ENCODE measurements at places on chromosomes 3 and 15. TPM values are rescaled to one million over a fixed set of nuclear protein-coding genes. Genes with fewer than 3 reads are reported as not detected.

DNA sequence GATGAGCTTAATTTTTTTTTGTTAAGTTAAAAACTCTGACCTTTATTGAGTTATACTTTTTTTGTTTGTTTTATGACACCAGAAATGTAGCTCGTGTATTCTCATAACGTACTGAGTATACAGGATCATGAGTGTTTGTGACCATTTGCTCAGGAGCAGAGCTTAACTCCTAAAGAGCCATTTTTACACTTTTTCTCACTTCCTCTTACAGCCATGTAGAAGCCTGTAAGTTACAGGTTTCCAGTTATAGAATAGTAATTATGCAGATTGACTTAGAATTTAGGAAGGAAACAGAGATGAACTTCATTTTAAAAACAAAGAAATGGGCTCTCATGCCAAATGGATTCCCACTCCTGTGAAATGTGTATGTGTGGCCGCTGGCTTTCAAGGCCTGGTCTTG lies 151.7 kb downstream of the MCTP2 start:
- DNase-seq = no peak

Gene PRR20G
- 3.9 TPM for total RNA-seq

GRCh38 chr3:143362115-143362991 lies 242.8 kb downstream of the CHST2 start:
- no peak for DNase-seq

- peak; percentile 85 for DNase-seq
These were observed 1520.6 kb upstream of the CADM2 start for GRCh38 chr3:83438188-83438587.

Gene ADIPOQ
- total RNA-seq = 3.9 TPM

DNA sequence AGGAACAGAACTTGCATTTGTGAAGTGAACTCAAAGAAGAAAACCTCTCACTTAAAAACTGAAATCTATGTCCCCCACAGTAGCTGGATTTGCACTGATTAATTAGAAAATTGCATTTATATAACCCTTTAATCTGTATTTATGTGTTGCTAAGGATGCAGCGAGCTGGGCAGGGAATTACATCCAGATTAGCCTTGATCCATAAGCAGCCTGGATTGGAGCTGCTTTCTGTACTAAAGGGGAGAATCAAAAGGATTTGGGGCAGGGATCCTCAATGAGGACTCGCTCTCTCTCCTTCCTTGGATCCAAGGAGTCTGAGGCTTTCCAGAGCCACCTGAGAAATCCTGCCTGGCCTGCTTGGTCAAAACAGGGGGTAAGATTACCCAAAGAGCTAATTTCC lies 125.9 kb downstream of the TLE3 start:
- no peak for DNase-seq

DNA sequence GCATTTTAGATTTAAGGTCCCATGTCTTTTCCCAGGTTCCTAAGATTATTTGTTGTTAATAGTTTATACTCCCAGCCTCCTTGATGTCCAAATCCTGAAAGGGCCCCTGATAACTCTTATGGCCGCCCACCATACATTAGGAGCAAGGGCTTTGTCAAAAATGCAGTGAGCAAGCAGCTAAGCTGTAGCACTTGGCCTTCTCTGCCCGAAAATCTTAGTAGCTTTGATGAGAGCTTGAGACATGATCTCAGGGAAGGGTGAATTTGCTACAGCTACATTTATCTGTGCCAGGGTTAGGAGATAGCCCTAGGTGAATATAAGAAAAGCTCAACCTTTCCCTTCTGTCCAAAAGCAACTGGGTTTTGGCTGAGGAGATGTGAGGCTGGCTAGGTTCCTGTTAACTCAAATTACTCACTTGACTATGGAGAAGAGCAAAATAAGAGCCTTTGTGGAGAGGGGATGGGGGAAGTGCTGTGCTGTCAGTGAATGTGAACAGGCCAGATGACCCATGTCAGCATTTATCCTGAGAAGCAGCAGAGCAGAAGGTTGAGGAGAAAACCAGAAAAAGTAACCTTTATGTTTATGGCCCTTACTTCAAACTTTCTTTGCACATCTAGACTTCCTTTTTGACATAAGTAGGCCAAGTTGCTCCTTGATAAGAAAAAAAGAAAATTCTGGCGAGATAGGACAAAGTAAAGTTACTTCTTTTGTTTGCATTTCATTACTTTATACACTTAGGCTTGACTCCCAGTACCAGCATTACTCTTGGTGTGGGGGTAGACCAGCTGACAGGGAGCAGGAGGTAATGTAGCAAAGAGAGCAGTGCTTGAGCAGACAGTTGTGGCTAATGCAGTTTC lies 21.1 kb downstream of the MAPK6 start:
- DNase-seq = peak; percentile 85

DNA sequence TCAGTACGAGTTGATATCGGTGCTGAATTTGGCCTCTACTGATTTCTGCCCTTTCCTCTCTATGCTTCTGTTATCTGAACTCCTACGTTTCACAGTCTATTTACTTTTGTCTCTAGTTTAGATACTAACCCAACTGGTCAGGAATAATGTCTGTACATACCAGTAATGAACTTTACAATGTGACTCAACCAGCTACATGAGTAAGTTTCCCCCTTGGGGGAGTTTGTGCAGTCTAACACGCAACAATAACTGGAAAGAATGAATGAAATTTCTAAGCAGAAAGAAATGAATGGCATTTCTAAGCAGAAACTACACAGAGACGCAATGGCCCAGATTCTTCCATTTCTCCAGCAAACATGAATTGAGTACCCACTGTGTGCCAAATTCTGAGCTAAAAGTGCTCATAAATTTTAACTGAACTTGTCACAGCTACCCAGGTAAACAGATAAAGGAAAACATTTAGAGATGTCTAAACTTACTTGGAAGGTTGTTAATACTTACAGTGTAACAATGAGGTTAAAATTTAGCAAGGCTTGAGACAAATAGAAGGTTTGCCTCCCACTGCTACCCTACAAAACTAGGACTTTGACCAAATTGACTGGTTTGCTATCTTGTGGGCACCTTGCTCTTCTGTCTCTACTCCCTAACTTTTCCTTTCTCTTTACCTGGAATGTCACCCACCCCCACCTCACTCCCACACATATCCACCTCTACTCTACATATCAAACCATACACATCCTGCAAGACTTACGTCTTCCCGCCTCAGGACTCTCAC lies 11.6 kb downstream of the UPK1B start:
- no peak for DNase-seq

Gene SAXO2
- 2.4 TPM for total RNA-seq

GRCh38 chr3:114310695-114311094 lies 16.9 kb downstream of the TIGIT start:
- no peak for DNase-seq

DNA sequence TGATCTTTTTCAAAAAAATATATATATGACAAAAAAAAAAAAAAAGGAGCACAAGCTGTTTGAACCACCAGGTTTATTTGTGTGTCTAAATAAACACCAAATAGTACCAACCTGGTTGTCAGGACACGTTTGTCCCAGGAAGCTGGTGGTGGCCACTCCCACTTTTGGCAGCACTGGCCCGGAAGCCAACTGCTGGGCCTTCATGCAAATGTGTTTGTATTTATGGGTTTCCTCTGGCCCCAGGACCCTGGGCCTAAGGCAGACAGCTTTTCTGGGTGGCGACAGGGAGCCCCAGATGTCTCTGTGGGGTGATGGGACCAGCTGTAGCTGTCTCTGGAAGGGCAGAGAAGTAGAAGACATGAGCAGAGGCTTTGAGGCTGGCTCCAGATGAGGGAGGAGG lies 31.6 kb downstream of the PRKCD start:
- DNase-seq = no peak

DNA sequence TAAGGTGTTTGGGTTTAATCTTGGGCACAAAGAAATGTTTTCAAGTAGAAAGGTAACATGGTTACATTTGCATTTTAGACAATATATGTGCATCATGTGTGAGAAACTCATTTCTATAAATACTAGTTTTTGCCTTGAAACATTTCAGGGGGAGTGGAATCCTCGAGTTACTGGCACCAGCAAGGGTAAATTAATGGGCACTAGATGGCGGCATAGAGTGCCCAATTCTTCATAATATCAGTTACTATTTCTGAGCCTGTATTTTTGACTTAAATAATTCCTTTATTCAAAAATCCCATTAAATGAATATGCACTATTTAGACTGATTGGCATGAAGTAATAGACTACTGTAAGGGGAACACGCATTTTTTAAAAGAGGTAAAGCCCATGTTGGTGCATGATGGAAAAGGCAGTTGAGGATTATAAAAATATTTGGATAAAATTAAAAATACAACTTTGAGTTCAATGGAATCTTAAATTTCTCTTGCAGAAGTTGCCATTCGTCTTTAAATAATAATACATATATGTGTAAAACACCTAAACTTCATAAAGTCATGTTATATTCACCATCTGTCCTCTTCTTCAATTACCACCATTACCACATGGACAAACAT lies 106.3 kb downstream of the ZBTB20 start:
- peak; percentile 30 for DNase-seq

Gene IGSF11
- total RNA-seq = 7.7 TPM

DNA sequence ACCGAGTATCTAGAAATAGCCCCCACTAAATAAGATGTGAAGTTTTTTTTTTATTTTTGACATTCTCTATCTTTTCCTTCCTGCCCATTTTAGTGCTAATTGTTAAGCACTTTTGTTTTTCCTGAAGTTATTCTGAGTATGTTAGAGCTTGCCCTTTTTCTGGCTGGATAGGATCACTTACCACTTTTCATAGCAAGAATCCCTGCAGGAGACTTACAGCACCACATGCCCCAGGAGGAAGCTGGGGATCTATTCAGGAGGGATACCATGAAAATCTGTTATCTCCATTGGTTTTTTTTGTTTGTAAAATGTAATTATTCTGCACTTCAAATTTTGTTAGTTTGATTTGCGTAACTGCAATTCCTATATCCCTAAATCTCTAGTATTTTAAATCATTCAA lies 968.4 kb downstream of the ZPLD1 start:
- no peak for DNase-seq

DNA sequence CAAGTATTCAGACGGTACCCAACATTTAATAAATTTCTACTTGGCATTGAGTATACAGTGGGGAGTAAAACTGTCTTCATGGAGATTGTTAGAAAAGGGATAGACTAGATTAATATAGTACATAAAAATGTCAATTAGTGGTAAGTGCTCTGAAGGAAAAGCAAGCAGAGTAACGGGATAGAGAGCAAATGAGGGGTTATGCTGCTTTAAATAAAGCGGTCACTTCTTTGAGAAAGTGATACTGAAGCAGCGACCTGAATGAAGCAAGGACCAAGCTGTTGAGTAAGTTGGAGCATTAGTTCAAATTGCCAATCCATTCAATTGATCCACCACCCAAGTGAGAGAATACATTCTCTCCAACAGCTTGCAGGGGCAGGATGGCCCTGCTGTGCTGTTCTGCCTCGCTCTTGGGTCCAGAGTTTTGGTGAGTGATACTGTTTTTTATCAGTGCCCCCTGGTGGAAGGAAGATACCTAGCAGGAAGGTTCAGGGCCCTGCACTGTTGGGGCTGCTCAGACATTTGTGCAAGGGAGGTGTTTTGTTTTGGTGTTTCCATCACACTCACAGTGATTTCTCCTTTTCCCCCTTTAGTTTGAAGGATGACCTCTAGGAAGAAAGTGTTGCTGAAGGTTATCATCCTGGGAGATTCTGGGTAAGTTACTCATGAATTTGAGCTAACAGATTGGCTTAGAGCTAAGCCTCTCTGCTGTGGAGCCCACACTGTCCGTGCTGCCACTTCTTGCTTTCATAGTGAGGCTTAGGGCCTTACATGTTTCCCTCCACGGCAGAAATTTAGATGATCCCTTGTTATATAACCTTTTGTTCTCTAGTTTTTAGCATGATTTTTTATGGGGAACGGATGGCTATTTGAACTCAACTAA lies 69.0 kb downstream of the RAB7A start:
- peak; percentile 75 for DNase-seq

GRCh38 chr3:128578346-128578745 lies 72.3 kb downstream of the RPN1 start:
- DNase-seq = no peak

GRCh38 chr3:69292959-69293574 lies 92.8 kb downstream of the FRMD4B start:
- DNase-seq = no peak

- DNase-seq = no peak
These were observed 64.0 kb downstream of the PDE8A start for GRCh38 chr15:85045615-85046014.

Gene CD80
- 4.1 TPM for total RNA-seq

GRCh38 chr3:23422517-23422851 lies 219.4 kb downstream of the UBE2E2 start:
- no peak for DNase-seq

DNA sequence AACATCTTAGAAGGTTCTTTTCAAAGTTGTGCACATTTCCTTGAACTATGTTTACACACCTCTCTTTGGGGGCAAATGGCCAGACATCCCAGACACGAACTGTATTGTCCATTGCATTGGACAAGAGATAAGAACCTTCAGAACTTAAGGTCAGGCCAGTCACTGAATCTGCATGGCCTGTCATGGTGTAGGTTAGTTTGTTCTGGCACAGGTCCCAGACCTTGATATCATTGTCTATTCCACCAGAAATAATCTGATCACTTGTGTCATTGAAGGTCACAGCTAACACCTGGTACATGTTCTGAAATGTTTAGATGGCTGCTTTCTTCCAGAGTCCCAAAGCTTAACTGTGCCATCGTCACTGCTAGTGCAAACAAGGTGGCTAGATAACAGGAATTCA lies 55.7 kb downstream of the KCNAB1 start:
- no peak for DNase-seq

DNA sequence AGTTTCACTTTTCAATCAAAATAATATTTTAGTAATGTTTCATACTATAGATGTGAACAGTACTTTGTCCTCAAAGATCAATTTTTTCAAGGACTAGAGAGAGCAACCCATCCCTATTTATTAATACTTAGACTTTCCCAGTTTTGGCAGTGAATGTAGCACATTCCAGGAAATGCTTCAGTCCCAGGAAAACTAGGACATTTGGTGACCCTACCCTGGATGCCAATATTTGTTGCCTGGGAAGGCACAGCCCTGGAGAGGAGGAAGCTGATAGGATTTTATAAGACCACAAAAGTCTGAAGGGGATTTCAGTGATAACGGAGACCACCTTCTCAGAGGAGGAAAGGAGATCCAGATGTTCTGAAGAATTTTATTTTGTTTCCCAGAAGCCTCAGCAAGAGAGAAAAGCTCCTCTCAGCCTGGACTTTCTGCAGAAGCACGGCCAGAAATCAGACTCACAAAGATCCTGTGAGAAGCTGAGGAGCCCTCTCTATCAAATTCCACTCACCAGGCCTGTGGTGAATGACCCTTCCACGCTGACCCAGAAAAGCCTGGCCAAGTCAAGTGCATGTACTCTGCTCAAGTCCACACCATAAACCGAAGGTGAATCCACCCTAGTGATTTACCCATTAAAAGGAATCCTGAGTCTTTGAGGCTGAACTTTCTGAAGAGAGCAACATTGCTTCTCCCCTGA lies 87.7 kb upstream of the ABHD17C start:
- peak; percentile 6 for DNase-seq

DNA sequence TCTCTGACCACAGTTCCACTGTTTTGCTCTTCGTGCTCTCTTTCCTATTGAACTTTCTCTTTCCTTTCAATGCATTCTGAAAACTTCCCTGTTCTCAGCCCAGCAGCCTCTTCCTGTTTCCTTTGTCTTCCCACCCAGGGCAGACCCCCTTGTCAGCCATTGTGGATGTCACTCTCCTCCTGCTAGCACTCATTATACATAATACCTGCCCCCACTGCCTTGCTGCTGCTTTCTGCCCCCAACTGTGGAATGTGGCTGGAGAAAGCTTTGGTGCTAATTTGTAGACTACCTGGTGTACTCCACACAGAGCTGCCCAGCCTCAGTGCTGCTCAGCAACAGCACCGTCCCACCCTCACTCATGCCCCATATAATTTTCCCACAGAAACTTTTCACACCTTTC lies 80.2 kb downstream of the CHCHD6 start:
- no peak for DNase-seq

Gene HRH1
- 15.2 TPM for total RNA-seq

- DNase-seq = no peak
These were observed 156.8 kb upstream of the CDIN1 start for GRCh38 chr15:36422631-36423030.

Gene SLITRK3
- 2.2 TPM for total RNA-seq

Data from umbilical cord (tissue), 2 donors.